ENCODE measurements at places on chromosomes 11 and 22. TPM values are rescaled to one million over a fixed set of nuclear protein-coding genes. Genes with fewer than 3 reads are reported as not detected.
A peak's percentile ranks its signal among the peaks of the same experiment; 100 is the strongest.

- H3K27me3 ChIP-seq, result no peaks in the 10 kb centered on the region
- DNase-seq, result peak; percentile 74
- H3K4me1 ChIP-seq, result peaks cover 79% of the 10 kb centered on the region
- H3K36me3 ChIP-seq, result peaks cover 38% of the 10 kb centered on the region
Measured at GRCh38 chr11:35077709-35078469, 61.1 kb upstream of the CD44 start.

DNA sequence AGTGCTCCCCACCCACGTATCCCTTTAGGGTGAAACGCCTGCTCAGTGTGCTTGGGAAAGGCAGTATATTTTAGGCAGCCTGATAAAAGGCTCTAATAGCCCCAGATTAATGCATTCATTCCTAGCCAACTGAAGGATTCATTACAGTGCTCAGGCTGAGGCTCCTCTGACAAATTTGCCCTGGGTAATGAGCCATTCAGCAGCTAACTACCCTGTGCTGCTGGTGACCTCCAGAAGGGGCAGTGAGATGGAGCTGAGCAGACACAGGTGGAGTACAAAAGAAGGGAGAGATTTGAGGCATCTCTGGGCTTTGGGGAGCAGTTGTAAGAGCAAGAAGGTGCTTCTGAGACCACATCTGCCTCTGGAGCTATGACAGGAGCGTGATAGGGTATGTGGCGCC, 817.0 kb downstream of the NTM start:
- no peak for DNase-seq
- no peak overlapping the region for H3K27ac ChIP-seq
- no peaks in the 10 kb centered on the region for H3K36me3 ChIP-seq

- DNase-seq, result no peak
- H3K4me3 ChIP-seq, result no peak overlapping the region
- no peaks in the 10 kb centered on the region for H3K4me1 ChIP-seq
- H3K27ac ChIP-seq, result no peak overlapping the region
- peaks cover 6% of the 10 kb centered on the region for H3K27me3 ChIP-seq
Measured at GRCh38 chr11:19306179-19306944, 65.6 kb upstream of the E2F8 start.

GRCh38 chr22:40595497-40596234, 40.9 kb downstream of the MRTFA start:
- no peak for DNase-seq
- H3K4me3 ChIP-seq, result no peak overlapping the region
- peaks cover 2% of the 10 kb centered on the region for H3K36me3 ChIP-seq
- H3K4me1 ChIP-seq, result peaks cover 17% of the 10 kb centered on the region
- H3K27ac ChIP-seq, result no peak overlapping the region
- no peaks in the 10 kb centered on the region for H3K27me3 ChIP-seq

GRCh38 chr11:61533401-61533800, 24.9 kb downstream of the LRRC10B start:
- H3K27ac ChIP-seq, result no peak overlapping the region
- H3K27me3 ChIP-seq, result no peaks in the 10 kb centered on the region
- H3K36me3 ChIP-seq, result no peaks in the 10 kb centered on the region
- H3K4me1 ChIP-seq, result no peaks in the 10 kb centered on the region

GRCh38 chr11:111320728-111321568, 22.6 kb downstream of the POU2AF3 start:
- H3K27ac ChIP-seq, result no peak overlapping the region
- H3K4me3 ChIP-seq, result no peak overlapping the region
- H3K36me3 ChIP-seq, result no peaks in the 10 kb centered on the region
- no peak for DNase-seq
- H3K4me1 ChIP-seq, result no peaks in the 10 kb centered on the region
- H3K27me3 ChIP-seq, result peaks cover 35% of the 10 kb centered on the region

The HTR3A gene
- total RNA-seq, result not detected

The SLC29A2 gene
- total RNA-seq, result 8.4 TPM

The B3GAT1 gene
- 11.0 TPM for total RNA-seq

The BAD gene
- total RNA-seq, result 36.5 TPM

Measured in activated CD4-positive, alpha-beta memory T cell treated with anti-CD3 and anti-CD28 coated beads, Interleukin-2, amount 10 ng/mL, durations not matched to agents 7 days and 5 days (primary cell).